ENCODE measurements at places on chromosomes 12 and 14.

DNA sequence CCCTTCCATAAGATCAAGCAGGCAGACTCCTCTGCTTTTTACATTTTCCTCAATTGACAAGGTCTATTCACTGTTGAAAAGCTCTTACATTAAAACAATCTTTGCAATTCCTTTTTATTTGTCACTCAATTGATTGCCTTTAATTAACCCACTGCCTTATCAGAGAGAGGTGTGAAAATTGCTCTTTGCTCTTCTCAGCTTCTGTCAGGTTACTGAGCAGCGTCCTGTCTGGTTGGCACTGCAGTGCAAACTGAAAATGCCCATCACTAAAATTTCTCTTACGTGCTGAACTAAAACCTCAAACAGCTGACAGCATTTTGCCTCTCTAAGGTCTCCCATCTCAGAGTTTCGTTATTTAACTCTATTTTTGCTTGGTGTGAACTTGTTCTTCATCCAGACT lies 504.1 kb upstream of the ATXN7L3B start:
- no peak for DNase-seq

- no peak for DNase-seq
These were observed 105.2 kb downstream of the KCNA5 start for GRCh38 chr12:5148880-5149279.

DNA sequence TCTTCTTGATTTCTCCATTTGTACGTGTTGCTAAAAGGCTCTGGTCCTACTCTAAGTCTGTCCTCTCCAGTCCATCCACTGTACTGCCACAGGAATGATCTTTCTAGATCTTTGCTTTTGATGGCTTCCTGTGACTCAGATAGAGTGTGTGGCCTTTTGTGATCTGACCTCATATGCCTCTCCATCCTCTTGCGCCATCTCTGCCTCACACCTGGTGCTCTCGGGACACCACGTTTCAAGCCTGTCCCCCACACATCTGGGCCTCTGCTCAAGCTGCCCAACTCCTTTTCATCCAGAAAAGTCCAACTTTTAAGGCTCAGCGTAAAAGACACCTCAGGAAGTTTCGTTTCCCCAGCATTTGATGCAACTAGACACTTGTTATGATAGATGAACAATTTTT lies 39.0 kb downstream of the DCAF4 start:
- no peak for DNase-seq

DNA sequence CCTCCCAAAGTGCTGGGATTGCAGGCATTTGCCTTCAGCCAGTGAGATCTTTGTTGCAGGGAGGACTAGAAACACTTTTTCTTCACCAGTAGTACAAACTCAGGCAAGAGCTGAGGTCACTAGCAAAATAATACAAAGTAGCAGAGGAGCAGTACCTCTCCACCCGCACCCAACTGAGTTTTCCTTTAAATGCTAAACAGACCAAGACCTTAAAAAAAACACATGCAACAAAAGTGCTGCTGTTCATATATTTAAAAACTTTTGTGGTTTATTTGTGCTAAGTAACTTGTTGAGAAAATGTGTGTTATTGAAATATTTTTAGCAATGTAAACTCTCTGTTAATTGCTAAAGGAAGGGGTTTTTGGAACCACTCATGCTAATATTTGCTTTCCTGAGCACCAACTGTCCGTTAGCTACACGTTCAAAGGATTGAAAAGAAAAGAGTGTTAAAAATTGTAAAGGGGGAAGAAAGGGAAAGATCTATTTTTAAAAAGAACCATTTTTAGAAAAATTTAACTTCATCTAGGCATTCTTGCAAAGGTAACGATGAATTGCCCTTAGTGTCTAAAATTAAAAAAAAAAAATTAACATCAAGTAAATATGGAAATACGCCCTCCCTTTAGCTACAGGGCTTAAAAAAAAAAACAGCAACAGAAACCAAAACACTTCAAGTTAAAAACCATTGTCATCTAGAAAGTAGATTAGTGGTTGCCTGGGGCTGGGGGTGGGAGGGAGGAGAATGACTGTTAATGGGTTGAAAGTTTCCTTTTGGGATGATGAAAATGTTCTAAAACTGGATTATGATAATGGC lies 114.0 kb upstream of the KRAS start:
- DNase-seq = no peak

DNA sequence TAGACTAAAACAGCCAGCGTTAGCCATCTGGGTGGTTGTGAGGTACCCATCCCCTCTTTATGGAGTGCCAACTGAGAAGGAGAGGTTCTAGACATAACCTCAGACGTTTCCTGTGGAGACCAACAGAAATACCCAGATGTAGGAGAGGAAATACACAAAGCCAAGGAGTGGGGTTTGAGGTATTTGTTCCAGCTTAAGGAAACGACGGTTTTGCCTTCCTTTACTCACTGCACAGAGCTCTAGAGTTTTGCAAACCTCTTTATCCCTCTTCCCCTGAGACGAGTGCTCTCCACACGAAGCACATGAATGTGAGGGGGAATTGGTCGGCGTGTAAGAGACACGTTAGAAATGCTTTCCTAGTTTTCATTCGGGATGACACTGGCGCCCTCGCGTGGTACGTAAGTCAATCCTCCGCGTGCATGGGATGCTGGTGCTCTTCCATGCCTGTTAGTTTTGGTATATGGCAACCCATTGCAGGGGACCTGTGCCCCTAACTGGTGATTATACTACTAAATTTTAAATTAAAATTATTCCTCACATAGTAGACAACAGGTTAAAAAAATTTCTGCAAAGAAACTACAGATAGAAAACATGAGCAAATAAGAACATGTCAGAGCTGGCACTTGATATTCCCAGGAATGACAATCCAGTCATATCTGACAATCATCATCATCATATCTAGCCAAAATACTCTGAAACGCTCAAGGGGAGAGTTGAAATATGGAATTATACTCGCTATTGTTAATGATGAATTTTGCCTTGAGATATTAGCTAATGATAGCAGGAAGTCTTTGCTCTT lies 121.7 kb downstream of the PPM1H start:
- peak; percentile 78 for DNase-seq

DNA sequence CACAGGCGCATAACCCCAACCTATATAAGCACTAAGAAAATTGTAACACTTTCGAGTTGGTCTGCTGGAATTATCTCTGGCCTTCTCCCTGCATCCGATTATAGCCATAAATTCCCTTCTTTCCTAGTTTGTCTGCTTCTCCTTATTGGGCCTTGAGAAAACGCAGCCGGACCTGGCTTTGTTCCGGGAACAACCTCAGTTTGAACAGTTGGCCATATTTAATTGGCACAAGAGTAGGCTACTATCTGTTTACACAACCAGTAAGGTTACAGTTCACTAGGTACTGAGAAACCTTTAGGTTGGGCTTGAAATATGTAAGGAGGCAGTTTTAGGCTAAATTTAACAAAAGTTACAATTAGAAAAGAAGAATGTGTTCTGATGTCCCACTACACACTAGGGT lies 176.1 kb downstream of the IPO8 start:
- no peak for DNase-seq

- no peak for DNase-seq
These were observed 10.7 kb downstream of the CREBL2 start for GRCh38 chr12:12622418-12622817.

DNA sequence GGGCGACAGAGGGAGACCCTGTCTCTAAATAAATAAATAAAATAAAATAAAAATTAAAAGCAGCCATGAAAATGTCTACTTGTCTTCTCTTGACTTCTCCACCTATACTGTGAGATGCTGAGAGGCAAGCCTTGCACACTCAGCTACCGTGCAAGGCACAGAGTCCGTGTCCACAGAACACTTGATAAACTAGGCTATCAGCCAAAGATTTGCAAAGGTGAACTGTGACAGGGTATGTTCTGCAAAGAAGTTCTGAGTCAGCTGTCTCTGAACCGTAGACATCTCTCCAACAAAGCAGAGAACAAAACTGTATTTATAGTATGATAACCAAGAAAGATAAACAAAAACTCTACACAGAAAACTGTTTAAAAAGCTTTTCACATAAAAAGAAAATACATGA lies 35.5 kb downstream of the STXBP6 start:
- DNase-seq = no peak

DNA sequence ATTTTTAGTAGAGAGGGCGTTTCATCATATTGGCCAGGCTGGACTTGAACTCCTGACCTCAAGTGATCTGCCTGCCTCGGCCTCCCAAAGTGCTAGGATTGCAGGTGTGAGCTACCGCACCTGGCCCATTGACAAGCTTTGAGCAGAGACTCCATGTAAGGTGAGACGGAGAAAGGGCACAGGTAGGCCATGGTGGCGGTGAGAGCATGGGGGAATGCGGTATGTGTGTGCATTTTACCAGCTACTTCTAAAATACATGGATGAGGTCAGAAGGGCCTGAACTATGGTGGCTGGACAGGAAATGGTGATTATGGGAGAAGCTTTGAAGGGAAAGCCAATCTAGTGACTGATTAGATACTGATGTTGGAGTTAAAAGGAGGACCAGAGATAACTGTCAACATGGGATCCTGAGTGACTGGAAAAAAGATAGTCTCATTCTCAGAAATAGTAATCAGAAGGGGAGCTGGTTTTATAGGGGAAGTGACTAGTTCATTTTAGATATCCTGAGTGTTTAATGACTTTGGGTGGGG lies 21.9 kb upstream of the PTPRB start:
- peak; percentile 29 for DNase-seq

- peak; percentile 37 for DNase-seq
These were observed 602.8 kb downstream of the ALG10 start for GRCh38 chr12:34625116-34625515.

- no peak for DNase-seq
These were observed 91.5 kb upstream of the NCOR2 start for GRCh38 chr12:124658806-124659402.

DNA sequence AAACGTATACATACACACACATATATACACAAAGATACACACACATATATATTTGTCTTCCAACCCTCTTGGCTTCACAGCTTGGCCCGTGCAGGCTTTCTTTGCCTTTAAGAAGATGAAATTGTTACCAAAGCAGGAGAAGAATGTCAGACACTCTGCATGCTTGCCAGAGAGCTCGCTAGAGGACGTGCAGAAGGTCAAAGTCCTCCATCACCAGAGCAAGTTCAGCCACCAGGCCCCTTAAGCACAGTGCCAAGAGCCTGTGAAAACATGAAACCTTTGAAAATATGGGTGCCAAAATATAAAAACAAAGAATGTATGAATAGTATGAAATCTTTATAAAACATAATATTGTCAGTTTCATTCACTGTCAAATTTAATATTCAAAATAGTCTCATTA lies 14.9 kb upstream of the MCRS1 start:
- no peak for DNase-seq

DNA sequence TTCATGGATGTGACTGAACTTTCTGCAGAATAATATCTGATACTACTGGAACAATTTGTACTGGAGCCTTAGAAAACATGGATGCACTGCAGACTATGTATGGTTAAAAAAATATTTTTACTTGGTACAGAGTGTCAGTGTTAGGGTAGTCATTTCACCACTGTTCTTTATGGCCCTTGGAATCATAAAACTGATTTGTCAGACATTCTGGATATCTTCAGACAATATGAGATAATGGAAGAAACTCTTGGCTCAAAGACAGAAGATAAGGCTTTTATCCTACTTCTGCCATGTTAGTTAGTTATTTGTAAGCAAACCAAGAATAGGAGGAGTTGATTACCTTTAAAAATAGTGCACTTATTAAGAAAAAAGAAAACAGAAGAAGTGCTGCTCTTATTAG lies 209.4 kb downstream of the LRIG3 start:
- no peak for DNase-seq

GRCh38 chr12:11812586-11813437 lies 163.3 kb downstream of the ETV6 start:
- peak; percentile 61 for DNase-seq

DNA sequence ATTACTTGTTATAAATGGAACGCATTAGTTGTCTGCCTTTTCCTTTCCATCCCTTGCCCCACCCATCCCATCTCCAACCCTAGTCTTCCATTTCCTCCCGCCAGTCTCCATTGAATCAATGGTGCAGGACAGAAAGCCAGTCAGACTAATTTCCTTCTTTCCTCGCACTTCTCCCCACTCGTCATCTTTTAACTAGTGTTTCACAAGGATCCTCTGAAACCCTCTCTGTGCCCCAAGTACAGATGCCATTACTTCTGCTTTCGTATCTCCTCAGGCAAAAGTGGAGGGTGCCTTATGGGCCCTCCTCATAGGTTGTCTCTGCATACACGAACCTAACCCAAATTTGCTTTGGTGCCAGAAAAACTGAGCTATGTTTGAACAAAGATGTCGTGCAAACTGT lies 4.2 kb downstream of the DAZAP2 start:
- no peak for DNase-seq

DNA sequence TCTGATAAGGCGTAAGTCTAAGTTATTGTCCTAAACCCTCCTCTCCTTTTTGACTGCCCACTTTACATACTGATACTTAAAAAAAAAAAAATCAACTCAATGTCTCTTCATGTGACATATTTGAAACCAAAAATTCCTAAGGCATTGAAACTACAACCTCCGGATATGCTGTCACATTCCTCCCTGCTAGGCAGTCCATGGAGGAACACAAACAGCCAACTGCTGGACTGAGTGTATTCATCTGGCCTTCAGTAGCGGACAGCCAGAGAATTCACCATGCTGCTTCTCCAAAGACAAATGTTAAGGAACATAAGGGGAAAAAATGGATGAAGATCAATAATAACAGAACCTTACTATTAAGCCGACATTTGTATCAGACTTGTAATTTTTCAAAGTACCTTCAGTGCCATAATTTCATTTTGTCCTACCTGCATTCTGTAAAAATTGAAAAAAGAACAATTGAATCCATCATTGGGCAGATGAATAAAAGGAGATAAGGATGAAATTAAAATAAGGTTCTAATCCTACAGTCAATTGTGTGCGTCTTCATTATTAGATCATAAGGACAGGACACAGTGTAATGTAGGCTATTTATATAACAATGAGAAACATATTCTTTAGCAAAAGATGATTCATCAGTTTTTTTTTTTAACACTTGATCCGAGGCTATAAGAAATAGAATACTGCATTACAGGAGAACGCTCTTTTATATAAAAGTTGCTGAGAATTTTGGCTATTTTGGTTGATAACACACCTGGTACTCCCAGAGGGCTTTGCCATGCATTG lies 12.2 kb downstream of the RERG start:
- no peak for DNase-seq

DNA sequence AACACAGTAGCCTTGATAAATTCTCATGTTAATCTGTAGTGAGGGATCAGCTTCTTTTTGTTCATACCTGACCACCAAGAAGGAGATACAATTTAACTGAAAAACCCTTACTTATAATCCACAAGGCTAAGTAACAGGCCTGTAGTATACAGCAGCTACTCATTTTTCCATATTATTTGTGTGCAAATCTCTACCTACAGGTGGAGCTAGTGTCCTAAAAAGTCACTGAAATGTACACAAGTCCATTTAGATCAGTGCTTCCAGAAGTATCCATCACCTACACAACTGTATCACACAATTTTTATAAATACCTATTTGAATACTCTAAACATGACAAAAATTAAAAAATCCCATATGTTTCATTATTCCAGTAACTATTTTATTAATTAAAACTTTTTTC lies 173.2 kb downstream of the SLC35F4 start:
- peak; percentile 39 for DNase-seq

Measured in hematopoietic multipotent progenitor cell treated with erythropoietin and hydrocortisone succinate and interleukin-3 and kit ligand, for 8 days (in vitro differentiated cells).